D341Med (cell line): ENCODE measurements at places on chromosomes 4 and X.

GRCh38 chr4:99855678-99856077 lies 38.5 kb downstream of the LAMTOR3 start:
- no peak for DNase-seq

DNA sequence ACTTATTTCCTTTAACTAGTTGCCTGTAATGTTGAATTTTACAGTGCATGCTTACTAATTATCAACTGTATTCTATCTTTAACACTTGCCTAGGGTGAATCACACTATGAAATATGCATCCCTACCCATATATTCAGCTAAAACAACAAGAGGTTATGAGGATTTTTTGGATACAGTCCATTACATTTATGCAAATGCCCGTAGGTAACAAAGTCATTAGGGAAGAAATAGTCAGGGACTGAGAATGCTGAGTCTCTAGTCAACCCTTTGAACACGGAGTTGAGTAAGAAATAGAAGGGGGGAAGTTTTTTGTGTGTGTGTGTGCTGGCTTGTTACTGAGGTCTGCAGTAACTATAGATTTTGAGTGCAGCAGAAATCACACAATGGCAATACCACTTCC lies 26.1 kb upstream of the CBLL2 start:
- no peak for DNase-seq

DNA sequence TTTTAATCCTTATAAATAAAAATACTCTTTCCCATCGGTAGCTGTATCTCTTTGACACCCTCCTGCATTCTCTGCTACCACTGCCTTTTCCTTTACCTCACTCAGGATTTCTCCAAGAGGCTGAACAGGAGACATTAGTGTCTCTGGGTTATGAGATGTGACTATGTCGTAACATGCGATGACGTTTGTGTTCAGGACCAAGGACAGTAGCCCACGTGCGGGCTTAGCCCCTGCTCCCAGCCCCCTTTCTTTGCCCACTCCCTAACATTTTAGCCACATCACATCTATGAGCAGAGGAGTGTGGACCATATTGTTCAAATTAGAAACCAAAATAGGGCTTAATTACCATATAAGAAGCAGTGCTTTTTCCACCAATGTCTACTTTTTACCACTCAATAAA lies 369.3 kb downstream of the FBXW7 start:
- DNase-seq, result no peak

DNA sequence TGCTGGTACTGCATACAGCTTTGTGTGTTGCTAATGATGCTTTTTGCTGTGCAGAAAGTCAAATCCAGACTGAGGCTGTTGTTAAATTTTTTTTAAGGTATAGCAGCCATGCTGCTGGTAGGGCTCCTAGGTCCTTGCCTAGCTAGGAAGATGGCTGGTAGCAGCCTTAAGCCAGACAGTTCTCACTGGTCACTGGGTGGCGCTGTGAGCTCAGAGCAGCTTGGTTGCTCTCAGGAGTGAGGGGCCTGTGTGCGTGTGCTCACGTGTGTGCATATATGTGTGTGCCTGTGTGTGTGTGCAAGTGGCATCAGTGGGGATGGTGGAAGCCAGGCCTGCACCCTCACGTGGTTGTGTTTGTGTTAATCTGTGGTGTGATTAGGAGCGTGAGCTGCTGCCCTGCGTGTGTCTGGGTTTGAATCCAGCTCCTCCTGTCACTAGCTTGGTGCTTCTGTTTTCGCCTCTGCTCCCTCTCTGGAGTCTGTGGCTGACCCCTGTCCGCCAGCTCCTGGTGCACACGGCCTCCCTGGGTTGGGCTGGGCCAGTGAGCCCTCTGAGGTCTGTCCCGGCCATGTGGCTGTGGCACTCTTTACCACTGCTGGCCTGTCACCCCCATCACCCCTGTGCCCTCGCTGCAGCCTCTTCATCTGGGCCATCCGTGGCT lies 46.1 kb downstream of the SORCS2 start:
- DNase-seq, result no peak

DNA sequence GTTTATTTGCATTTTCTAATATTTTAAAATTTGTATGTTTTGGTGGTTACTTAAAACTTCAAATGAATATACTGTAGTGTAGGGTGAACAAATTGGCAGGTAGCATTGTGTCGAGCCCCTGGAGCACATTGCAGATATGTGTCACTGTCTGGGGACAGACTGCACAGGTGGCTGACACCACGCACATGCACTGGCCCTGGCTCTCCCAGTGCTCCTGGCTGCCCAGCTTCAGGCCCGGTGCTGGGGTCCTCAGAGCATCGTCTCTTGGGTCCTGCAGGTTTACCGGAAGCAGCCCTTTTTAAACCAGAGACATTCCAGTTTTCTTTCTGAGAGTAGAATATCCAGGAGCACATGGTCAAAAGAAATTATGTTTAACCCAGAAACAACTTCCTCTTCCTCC lies 15.6 kb downstream of the BST1 start:
- DNase-seq, result no peak

- DNase-seq, result peak; percentile 21
Observed at GRCh38 chr4:21507439-21507838, 441.1 kb downstream of the KCNIP4 start.

DNA sequence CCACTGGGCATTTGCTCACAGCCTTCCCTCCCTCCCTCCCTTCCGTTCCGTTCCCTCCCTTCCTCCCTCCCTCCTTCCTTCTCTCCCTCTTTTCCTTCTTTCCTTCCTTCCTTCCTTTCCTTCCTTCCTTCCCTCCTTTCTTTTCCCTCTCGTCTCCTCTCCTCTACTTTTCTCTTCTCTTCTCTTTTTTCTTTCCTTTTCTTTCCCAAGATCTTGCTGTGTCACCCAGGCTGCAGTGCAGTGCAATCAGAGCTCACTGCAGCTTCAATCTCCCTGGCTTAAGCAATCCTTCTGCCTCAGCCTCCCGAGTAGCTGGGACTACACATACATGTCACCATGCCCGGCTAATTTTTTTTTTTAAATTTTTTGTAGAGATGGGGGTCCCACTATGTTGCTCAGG lies 26.7 kb upstream of the ING2 start:
- DNase-seq, result no peak

GRCh38 chrX:47175588-47175980 lies 18.0 kb upstream of the UBA1 start:
- DNase-seq, result no peak

GRCh38 chr4:114980932-114981708 lies 132.3 kb downstream of the NDST4 start:
- no peak for DNase-seq
